T-helper 22 cell (primary cell): ENCODE measurements at places on chromosomes 6 and 20.

DNA sequence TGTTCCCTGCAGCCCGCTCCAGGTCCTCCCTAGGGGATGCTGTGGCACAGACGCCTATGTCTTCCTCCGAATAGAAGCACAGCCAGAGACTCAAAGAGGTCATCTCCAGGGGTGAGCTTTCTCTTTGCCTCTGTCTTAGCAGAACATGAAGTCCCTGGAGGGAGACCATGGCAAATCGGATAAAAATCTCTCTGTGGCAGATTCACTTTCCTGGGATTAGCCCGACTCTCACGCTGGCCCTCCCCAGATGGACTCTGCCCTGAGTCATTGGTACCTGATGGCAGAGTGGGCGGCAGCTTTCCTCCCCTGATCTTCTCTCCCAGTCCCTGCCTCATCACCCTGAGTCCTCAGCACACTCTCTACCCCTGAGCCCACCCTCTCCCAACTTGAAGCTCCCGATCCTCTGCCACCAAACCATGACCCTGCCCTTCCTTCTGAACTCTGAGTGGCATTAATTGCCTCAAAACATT is 58.0 kb upstream of the CCDC167 start:
- DNase-seq: no peak

DNA sequence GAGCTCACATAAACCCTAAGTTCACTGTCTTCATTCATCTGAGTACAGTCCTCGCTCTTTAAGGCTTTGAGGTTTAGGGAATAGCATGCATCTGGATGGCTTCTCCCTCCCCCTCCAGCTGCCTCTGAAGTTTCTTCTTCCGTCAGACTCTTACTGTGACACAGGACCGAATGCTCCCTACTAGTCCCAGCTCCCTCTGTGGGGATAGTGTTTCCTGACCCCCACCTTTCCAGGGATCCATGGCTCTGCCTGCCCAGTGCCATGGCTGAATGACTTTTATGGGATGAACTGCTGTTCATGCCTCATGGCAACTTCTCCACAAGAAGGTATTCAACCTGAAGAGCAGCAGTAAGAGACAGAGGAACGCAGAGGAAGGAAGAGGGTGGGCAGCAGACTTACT is 79.8 kb upstream of the EMILIN3 start:
- no peak for DNase-seq

GRCh38 chr20:50358971-50359370 is 151.2 kb upstream of the PTPN1 start:
- no peak for DNase-seq

- DNase-seq: no peak
Measured at GRCh38 chr6:129184808-129185366, 301.9 kb downstream of the LAMA2 start.

- DNase-seq: no peak
Measured at GRCh38 chr6:141290941-141291721, 841.6 kb upstream of the GJE1 start.

DNA sequence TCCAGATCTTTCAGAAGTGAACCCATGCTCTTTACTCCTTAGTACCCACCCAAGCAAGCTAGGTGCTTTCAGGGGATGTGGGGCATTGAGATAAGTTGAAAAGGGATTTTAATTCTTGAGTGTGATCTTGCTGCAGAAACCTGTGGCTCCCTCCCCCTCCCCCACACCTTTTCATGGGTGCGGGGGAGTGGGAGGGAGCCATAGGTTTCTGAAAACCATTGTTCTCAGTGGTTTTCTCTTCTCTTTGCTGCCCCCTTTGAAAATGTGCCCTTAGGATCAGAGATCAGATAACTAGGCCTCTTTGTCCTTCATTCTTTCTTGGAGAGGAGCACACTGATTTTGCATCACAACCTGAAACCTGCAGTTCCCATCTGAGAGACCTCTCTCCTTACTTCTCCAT is 2.4 kb downstream of the PCSK2 start:
- DNase-seq: no peak
